ENCODE measurements at places on chromosomes 5 and 9.

DNA sequence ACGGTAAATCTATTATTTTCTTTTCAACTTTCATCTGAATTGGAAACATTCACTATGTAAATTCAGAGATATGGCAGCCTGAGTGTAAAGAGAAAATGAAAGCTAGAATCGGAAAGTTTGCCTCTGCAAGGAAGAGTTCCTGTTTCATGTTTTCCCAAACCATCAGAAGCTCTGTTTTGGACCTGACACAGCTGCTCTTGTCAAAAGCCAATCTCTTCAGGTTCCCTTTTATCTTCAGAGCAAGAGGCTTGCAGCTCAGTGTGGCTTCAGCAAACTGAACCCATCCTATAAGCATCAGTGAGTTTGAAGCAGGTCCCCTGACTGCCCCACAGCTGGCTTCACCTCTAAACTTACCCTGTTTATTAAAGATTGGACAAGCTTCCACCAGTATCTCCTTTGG lies 1099.7 kb downstream of the DTWD2 start:
- DNase-seq: no peak

DNA sequence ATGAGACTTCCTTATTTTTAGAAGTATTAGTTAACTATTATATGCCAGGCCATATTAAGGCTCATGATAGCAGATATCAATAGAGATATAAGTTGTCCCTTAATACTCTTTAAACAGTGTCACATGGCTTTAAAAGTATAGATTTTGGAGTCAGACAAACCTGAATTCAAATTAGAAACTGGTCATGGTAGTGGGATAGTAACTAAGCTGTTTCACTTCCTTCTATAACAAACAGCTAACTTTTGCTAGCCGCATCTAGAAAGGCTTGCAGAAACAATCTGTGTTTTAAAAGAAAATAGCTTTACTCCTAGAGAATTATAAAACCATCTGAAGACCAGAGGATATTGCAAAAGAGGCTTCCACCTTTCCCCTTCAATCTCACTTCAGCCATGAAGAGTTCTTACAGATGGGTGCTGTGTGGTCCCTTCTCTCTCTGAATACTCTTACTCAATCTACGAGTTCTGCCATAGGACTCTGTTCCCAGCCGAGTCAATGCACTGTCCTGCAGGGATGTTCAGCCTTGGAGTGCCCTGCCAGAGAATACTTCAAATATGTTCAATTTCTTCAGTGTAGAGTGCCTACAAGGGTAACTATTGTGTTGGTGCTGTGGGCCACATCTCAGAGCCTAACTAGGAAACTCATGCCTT lies 810.2 kb downstream of the EFNA5 start:
- DNase-seq: no peak

DNA sequence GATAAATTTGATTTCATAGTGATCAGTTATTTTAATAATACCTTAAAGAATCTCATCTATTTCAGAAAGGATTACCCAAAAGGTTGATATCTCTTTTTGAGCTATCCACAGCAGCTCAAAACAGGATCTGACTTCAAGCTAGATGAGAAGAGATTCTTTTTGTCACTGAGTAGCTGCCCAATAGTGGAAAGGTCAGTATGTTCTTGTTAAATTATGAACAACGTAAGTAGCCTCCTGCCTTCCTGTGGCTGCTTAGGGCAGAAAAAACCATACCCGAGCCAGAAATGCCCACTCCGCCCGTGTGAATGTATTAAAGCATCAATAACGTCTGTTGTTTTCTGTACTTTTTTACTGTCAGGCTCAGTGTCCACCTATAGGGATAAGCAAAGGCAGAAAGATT lies 51.3 kb upstream of the PRUNE2 start:
- no peak for DNase-seq

- DNase-seq: no peak
These were observed 37.8 kb downstream of the CDH10 start for GRCh38 chr5:24606971-24607370.

- no peak for DNase-seq
These were observed 63.5 kb upstream of the GARNL3 start for GRCh38 chr9:127201071-127201541.

DNA sequence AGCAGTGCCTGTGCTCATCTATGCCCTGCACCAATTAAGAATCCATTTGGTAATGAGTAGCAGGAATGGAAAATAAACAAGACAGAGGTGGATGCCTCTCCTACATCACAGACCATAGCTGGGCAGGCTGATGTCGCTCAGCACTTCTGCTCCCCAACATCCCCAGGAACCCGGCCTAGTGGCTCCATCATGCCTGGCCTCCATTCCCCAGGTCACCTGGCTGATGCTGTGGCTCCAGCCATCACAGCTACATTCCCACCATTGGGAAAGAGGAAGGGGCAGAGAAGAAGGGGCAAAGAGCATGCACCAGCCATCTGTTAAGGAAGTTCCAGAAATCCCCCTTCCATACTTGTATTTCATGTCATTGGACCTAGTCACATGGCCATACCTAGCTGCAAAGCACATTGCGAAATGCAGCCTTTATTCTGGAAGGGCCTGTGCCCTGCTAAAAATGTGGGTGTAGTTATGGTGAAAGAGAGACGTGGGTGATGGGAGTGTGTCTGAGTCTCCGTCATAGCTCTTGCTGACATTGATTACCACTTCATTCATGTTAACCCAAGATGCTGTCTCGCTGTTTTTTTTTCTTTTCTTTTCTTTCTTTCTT lies 86.1 kb upstream of the ADAMTS2 start:
- DNase-seq: no peak

- DNase-seq: no peak
These were observed 127.9 kb downstream of the PIK3R1 start for GRCh38 chr5:68343421-68343826.

DNA sequence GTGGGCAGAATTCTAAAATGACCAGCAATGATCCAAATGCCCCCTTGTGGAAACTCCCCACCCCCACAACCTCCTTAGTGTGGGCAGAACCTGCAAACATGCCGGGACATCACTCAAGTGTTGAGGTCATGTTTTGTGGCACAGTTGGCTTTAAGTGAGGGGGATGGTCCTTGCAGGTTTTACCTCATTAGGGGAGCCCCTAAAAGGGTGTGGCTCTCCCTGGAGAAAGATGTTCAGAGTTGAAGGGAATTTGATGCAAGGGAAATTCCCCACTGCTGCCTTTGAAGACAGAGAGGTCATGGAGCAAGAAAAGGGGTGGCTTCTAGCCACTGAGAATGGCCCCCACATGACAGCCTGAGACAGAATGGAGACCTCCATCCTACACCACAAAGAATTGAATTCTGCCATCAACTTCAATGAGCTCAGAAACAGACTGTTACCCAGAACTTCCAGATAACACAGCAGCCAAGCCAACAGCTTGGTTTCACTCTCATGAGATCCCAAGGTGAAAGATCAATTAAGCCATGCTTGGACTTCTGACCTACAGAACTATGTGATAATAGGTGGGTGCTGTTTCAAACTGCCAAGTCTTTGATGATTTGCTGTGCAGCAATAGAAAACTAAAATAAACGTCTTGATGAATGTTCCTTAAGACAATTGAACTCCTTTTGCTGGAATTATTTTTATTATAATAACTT lies 103.4 kb downstream of the MED10 start:
- DNase-seq: no peak

GRCh38 chr9:33168941-33169544 lies 1.9 kb upstream of the B4GALT1 start:
- no peak for DNase-seq

GRCh38 chr5:31638345-31638744 lies 586 bp upstream of the PDZD2 start:
- DNase-seq: no peak

DNA sequence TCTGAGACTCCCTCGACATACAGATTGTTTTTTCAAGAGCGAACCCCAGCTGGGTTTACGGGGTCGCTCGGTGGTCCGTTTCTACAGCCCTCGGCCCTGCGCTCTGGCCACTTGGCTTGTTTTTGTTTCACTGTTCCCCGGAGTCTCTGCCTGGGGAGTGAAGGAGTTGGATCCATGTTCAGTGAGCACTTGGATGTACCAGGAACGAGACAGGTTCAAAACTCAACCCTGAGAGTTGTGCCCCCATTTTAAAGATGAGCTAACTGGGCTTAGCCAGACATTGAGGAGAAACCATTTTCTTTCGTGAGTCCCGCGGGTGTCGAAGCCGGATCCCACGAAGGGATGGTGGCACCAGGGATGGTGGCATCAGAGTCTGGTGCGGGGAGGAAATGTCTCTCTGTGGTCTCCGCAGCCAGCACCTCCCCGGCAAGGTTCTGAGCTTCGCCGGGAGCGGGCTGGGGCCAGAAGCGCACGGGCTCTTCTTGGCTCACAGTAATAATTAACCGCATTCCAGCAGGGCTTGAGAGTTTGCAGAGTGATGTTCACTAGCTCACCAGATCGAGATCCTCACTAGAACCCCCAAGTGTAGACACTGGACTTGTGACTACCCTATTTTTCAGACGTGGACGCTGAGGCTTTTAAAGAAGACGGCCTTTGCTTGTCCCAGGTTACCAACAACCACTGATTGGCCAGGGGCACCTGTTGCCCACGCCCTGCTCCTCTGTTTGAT lies 1.0 kb downstream of the MSX2 start:
- no peak for DNase-seq

- DNase-seq: no peak
These were observed 18.8 kb downstream of the C5orf52 start for GRCh38 chr5:157689942-157690689.

DNA sequence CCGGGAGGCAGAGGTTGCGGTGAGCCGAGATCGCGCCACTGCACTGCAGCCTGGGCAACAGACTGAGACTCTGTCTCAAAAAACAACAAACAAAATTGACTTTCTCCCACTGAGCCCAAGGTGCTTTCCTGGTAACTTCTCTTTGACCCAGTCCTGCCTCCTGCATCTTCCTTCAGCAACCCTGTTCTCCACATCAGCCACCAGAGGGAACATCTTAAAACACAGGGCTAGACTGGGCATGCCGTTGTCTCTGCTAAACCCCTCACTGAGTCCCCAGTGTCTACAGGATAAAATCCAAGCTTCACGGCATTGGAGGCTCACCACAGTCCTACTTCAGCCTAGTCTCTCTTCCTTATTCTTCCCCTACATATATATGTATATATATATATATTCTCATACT lies 39.8 kb upstream of the KCNMB1 start:
- no peak for DNase-seq

- no peak for DNase-seq
These were observed 46.6 kb downstream of the ADAMTSL1 start for GRCh38 chr9:18520416-18521047.

GRCh38 chr5:115573133-115573532 lies 28.6 kb upstream of the FEM1C start:
- DNase-seq: no peak

Data from Panc1 (cell line).